ENCODE measurements at places on chromosomes 3 and 15.
A peak's percentile ranks its signal among the peaks of the same experiment; 100 is the strongest.

- no peak for DNase-seq
Observed at GRCh38 chr15:96735632-96736240, 405.2 kb downstream of the NR2F2 start.

DNA sequence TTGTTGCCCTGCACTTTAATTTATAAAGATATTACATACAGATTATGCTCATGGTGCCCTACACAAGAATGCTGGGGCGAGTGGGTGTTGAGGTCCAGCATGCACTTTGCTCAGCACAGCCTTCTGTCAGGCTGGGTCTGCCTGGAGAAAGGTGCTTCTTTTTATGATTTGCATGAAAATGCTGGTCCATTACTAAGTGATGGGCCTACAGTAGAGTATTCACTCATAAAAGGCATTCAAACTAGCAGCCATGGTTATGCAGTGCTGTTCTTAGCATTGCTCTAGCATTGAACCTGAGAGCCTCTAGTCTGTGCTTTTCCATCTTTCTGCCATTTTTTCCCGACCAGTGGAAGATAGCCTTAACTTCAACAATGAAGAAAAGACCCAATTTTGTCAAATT is 12.3 kb downstream of the LNP1 start:
- DNase-seq, result no peak

GRCh38 chr3:60746695-60747416 is 504.4 kb downstream of the FHIT start:
- no peak for DNase-seq

DNA sequence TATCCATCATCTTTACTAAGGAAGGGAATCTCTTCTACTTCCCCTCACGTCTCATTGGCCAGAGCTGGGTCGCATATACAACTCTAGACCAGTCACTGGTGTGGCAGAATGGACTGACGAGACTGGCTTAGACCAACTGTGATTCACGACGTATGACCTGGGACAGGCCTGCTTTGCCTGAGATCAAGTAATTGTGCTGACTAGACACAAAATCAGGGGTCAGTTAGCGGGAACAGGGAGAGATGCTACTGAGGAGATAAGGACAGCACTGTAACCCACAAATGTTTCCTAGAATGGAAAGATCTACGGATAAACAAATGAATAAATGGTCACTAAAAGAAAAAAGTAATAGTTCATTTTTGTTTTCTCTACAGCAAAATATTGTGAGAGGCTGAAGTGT is 308.3 kb downstream of the MAGI1 start:
- no peak for DNase-seq

GRCh38 chr15:100972975-100973350 is 53.8 kb downstream of the LRRK1 start:
- DNase-seq, result no peak

GRCh38 chr15:93706495-93707292 is 524.7 kb upstream of the MCTP2 start:
- DNase-seq, result no peak

DNA sequence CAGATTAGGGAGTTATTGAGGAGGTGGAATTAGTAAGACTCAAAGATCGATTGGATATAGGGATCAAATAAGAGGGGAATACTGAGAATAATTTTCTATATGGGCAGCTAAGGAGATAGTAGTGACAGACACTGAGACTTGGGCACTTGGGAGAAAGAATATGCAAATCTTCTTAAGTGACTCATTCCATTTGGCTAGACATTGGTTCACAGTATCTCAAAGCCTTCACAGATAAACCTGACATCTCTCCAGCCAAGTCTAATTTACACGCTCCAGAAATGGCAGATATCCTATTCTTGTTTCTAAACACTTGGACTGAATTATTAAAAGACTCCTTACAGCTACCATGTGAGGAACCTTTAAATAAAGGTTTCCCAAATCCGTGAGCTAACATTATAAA is 104.6 kb upstream of the ADAMTS9 start:
- DNase-seq, result no peak

- DNase-seq, result no peak
Observed at GRCh38 chr3:101259485-101260341, 60.7 kb downstream of the IMPG2 start.

GRCh38 chr15:50051811-50052419 is 67.1 kb downstream of the ATP8B4 start:
- DNase-seq, result peak; percentile 19

DNA sequence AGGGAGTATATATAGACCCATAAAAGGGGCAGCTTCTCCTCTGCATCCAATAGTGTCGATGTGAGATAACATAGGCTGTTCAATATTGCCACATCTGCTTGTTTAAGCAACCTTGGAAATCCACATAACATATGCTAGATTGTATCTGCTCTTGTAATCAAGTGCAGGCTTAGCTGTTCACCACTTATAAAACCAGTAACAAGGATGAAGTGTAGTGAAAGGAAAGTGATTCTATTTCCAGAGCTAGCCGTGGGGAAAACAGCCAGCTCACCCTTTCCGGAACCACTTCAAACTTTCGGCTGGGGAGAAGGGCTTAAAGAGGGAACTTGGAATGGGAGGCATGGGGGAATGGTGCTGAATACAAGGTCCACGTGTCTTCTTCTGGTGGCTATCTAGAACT is 204.0 kb downstream of the TAFA4 start:
- DNase-seq, result no peak

DNA sequence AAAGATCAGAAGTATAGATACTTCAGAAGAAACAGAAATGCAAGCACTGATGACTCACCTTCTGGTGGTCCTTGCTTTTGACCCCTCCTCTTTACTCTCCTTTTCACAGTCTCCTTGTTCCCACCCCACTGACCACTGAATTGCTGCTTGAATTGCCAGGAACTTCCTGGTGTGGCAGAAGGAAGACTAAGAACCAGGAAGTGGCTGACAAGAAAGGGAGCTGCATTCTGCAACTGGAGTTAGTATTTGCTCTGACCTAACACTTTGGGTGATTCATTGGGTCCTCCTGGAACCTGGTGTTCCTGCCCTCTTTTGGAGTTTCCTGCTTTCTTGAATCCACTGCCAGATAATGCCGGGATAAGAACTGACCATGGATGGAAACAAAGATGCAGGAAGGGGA is 23.0 kb downstream of the KY start:
- no peak for DNase-seq

DNA sequence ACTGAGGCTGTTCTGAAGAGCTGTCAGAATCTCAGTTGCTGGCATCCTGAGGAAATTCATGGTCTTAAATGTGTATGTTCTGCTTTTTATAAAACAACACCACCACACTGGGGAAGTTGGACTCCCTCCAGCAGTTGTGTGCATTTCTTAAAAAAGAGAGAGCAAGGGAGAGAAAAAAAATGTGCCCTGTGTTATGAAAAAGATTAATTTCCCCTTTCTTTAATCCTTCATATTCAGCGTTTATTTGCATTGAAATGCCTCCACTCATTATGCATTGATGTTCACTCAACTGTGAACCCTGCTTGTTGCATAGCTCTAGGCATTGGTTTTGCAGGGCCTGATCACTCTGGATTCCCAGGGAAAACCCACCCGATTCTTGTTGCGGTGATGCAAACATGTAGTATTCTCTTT is 4.4 kb upstream of the ZNF609 start:
- no peak for DNase-seq

- no peak for DNase-seq
Observed at GRCh38 chr3:66723231-66723630, 222.4 kb upstream of the LRIG1 start.

- no peak for DNase-seq
Observed at GRCh38 chr15:40064231-40064894, 25.4 kb upstream of the SRP14 start.

DNA sequence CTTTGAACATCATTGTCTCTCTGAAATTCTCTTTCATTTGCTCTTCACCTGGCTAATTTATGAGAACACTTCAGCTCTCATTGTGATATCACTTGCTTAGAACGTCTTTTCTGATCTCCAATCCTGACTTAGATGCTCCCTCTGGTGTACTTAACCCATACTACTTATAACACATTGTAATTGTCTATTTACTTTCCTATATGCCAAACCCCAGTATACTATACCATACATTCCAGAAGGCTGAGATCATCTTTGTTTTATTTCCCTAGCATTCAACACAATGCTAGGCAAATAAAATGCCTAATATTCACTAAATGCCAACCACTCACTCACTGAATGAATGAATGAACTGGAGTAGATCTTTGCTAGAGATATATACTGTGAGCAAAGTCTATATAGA is 27.0 kb upstream of the PEX5L start:
- no peak for DNase-seq

- no peak for DNase-seq
Observed at GRCh38 chr3:171254315-171254714, 205.9 kb downstream of the TNIK start.

- no peak for DNase-seq
Observed at GRCh38 chr3:59302442-59302841, 252.6 kb upstream of the CFAP20DC start.

- no peak for DNase-seq
Observed at GRCh38 chr3:111590143-111590491, 5.0 kb downstream of the ZBED2 start.

DNA sequence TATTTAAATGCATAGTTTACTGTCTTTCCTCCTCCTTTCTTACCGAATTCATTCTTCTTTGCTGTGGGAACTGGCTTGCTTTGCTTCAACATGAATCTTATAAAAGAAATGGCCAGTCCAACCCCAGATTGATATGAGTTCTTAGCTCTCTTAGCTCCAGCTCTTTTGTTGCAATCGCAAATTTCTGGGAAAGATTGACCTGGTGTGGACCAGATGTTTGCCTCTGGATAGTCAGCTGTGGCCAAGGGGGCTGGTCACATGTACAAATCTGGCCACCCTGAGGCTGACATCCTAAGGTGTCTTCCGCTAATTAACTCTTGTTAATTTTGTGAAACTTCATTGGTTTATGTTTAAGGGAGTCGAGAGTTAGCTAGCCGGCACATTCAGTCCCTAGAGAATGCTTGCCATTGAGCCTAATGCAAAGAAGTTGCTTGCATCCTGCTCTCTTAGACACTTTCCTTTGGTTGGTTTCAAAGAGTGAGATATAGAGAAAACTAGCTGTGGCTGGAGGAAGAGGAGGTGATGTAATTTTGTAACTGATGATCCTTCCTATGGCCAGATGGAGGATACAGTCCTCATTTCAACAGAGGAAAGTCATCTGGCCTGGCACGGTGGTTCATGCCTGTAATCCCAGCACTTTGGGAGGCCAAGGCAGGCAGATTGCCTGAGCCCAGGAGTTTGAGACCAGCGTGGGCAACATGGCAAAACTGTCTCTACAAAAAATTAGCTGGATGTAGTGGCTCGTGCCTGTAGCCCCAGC is 162.4 kb downstream of the ADAMTSL3 start:
- no peak for DNase-seq

DNA sequence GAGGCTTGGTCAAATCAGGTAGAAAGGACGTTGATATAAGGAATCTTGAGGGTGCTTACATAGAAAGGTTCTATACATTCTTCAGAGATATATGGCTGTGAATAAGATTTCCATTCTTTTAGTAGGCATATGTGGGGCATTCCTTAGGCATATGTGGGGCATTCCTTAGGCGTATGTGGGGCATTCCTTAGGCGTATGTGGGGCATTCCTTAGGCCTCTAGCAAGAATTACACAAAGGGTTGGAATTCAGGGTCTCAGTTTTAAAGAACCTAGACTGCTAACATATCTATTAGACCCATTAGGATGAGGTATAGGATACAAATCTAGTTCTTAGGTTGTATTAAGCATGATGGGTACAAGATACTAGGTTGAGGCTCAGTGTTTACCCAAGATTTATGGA is 607.8 kb downstream of the SI start:
- DNase-seq, result no peak

- no peak for DNase-seq
Observed at GRCh38 chr3:159451067-159451466, 537.6 kb upstream of the IL12A start.

DNA sequence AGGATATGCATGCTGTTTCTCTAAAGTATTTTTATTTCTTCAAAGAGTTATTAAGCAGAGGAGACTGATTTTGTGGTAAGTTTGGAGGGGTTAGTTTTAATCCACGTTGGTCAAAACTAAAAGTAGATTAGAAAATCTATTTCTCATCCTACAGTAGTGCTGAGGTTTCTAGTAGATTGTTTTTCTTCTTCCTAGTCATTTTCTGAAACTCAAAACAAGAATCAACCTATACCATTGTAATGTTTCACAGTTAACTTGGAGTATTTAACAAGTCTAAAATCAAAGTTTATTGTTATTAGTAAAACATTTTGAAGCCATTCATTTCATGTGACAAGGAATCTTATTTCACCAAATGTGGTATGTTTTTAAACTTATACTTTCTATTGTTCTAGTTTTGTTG is 57.9 kb downstream of the RBM6 start:
- DNase-seq, result no peak

GRCh38 chr3:61288446-61288845 is 37.2 kb upstream of the FHIT start:
- no peak for DNase-seq

GRCh38 chr15:66876421-66876730 is 174.3 kb downstream of the SMAD6 start:
- no peak for DNase-seq

DNA sequence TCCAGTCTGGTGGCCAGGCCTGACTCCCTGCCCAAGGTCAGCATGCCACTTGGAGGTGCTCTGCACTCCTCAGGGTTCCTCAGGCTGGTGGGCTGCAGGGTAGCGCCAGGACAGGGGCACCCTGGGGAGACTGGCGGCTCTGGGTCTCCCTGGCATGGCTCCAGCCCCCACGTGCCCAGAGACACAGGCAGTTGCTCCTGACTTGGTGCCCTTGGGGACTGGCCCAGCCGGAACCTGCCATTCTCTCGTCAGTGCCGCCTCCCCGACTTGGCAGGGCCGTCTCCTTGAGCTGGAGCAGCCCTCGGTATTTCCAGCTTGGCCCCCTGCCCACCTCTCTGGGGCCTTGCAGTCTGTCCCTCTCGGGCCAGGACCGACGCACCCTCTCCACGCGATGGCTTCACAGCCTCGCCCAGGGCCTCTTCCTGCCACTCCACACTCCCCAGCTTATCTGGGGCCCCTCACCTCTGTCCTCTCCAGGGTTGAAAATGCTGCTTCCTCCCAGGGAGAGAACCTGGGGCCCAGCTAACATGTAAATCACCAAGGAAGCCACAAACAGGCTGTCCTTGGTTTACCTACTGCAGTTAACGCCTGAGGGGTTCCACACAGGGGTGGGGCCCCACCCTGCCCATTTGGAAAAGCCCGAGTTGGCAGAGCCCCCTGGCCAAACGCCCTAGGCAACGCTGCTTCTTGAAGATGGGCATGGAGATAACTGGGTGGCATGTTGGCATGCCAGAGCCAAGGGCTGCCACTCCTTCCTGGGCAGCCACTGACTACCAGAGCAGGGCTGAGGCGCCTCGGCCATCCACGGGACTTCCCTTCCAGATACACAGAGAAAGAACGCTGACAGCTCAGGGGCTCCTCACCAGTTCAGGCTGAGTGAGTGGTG is 61.4 kb downstream of the SMAD6 start:
- DNase-seq, result no peak

DNA sequence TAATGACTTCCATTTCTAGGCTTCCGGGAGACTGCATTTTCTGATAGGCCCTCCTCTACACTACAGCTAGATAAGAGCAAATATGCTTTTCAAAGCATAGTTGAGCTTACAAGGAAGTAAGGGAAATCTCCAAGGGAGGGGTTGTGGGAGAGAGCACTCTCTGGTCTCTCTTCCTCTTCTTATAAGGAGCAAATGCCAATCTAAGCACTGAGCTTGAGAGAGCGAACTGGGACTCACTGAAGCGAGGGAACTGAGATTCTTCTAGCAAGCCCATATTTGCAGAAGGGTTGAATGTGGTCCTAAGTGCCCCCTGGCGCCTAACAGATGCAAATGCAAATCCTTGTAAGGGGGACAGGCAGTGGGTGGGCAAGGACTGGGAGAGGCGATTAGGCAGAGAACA is 164.8 kb downstream of the ERC2 start:
- DNase-seq, result no peak

Measured in stimulated activated CD4-positive, alpha-beta T cell treated with anti-CD3 and anti-CD28 coated beads, Interleukin-4, amount 100 ng/mL, for 24 hours (primary cell).